SW 1271 (cell line): ENCODE measurements at places on chromosomes 13 and 19.

- DNase-seq = no peak
Measured at GRCh38 chr19:54429176-54429495, 13.9 kb downstream of the TTYH1 start.

DNA sequence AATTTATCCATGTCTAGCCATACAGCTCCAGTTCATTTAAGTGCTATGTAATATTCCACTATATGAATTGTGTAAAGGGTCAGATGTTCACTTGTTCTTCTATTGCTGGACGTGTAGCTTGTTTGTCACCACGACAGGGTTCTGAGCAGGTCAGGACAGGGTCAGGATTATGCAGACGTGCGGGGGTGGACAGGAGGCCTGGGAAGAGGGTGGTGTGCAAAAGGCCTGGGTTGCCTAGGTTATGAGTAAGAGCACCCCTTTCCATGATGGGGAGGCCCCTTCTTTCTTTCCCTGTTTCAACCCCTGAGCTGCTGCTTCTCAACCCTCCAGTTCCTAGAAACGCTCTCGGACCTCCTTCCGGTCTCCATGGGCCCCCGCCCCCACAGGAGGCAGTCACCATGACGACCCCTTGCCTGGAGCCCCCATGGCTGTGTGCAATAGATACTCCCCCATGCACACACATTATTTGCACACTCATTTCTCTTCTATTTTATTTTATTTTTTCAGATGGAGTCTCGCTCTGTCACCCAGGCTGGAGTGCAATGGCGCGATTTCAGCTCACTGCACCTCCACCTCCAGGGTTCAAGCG, 2.0 kb downstream of the EXOC3L2 start:
- DNase-seq = no peak

- DNase-seq = no peak
Measured at GRCh38 chr19:5681391-5682106, 722 bp downstream of the HSD11B1L start.

GRCh38 chr19:50331221-50331993, 2.2 kb upstream of the KCNC3 start:
- no peak for DNase-seq

GRCh38 chr13:24135674-24136300, 24.7 kb upstream of the SPATA13 start:
- no peak for DNase-seq

DNA sequence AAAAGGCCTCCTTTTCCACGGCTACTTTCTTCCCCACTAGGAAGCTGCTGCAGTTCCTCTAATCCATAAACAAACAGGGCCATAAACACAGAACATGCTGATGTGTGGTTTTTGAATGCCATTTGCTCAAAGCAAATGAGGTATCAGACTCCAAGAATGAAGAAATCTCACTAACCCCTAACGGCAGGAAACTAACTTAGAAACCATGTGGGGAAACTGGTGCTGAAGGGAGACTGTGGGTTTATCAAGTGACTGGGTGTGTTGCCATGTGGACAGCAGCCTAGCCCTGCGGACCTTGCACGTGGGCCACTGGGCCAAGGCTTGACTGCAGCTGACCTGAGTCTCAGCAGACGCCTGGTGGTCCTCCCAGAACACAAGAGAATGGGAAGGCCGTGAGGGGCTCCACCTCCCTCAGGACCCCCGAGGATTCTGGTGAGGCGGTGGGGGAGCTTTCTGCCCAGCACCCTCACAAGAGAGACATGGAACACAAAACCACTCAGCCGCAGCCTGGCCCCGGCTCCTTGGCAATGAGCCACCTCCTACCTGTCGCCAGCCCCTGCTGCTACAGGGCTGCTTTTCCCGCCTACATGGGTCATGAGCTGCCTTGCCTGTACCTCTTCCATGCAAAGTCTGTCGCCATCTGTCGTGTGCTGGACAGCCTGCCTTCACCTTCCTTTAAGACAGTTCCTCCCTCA, 10.6 kb downstream of the SLC15A1 start:
- no peak for DNase-seq

DNA sequence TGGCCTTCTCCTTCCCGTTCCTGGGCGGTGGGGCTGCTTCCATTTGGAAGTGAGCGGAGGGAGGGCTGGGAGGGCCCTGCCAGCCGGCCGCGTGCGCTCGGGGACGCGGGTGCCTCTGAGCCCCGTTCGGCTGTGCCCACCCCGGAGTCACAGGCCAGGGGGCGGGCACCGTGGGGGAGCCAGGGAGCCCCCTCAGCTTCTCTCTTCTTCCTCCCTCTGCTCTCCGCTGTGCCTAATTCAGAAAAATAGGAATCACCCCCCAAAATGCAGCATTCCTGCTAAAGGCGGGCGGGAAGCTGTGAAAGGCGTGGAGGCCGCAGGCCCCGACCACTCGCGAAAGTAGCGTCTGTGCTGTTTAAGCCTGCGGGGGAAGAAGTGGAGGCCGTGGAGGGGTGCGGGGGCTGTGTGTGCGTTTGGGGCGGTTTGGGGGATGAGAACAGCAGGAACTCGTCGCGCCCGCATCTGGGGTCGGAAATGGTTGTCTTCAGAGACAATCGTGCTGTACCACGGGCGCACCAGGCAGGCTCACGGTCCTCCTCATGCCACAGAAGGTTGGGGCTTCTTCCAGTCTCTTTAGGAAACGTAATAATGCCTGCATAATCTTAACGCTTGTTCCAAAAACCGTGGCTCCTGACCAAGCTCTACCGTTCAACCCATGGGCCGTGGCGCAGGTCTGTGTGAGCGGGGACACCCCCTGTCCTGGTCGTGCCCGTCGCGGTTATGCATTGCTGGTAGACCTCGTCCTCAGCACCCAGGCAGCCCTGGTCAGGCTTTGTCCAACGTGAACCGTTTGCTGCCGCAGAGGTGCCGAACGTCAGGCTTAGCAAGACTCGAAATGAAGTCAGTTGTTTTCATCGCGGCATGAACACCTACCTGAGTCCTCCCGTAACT, 110.4 kb upstream of the SOX1 start:
- DNase-seq = no peak

GRCh38 chr13:111475488-111475887, 155.0 kb downstream of the TEX29 start:
- no peak for DNase-seq

DNA sequence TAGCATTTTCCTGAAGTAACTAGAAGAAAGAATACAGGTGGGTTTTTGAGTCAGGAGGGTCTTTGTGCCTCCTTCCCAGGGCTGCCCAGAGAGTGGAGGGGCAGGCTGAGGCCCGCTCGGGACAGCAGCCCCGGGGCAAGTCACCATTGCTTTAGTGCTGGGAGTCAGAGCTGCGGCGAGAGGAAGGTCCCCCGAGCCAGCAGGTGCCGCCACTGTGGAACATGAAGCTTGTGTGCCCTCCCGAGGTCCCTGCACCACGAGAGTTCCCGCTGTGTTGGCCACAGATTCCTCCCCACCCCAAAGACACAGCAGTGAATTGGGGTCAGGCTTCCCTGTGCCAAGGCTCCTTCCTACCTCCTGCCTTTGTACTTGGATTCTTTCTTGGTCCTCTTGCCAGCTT, 50.9 kb upstream of the TEX29 start:
- DNase-seq = no peak
